Stimulated activated CD4-positive, alpha-beta T cell treated with anti-CD3 and anti-CD28 coated beads, Interleukin-4, amount 100 ng/mL, for 4 hours (primary cell): ENCODE measurements at places on chromosomes 12 and 14.

DNA sequence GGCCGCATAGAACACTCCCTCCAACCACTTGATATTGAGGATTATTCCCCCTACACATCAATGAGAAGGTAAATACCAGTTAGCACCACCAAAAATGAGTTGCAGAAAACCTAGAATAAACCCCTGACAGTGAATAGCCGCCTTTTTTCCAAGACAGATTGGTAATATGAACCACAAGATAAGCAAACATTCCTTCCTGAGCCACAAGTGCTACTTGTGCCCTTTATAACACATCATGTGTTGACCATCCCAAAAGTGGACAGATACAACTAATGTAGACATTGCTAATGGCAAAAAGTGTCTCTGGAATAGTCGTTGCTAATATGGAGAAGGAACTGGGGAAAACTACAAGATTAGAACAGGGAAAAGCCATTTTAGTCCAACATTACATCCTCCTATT is 17.2 kb downstream of the NOXRED1 start:
- DNase-seq: no peak

DNA sequence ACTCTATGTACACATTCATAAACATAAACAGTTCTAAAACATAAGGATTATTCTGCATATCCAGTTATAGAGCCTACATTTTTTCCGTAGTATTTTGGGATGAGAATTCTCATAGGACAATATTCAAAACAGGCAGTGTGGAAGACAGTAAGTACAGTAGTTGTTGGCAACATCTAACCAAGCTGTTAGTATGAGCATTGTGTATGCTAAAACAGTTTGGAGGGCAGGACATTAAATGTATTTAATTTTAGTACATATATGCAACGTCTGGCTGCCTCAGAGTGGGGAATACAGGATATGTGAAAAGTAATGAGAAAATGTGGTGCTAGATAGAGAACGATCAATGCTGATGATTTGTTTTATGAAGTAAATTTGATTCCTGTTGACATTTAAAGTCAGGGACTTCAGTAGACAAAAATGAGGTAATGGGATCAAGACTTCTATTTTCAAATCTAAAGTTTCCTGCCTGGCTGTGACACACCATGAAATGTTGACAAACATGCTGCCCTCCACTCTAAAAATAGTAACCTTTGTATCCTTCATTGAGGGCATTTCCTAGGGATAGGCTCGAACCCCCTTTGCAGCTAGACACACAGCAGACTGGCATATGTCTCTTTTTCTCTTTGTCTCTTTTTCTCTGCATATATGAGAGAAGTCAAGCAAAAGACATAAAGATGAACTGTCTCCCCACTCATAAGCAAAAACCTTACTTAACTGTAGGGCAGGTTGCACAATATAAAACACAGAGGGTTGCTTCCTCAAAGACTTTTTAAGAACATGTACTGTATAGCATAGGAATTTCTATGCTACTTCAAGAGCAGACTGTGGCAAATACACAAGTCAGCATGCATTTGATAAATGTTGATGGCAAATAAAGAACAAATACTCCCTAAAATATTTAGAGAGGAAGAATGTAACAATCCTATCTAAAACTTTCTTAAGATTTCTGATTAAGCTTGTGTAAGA is 75.5 kb upstream of the GTF2A1 start:
- no peak for DNase-seq

- no peak for DNase-seq
These were observed 260.0 kb downstream of the ACSS3 start for GRCh38 chr12:81337886-81338285.

GRCh38 chr14:68393259-68393658 is 399.6 kb downstream of the ZFP36L1 start:
- no peak for DNase-seq

DNA sequence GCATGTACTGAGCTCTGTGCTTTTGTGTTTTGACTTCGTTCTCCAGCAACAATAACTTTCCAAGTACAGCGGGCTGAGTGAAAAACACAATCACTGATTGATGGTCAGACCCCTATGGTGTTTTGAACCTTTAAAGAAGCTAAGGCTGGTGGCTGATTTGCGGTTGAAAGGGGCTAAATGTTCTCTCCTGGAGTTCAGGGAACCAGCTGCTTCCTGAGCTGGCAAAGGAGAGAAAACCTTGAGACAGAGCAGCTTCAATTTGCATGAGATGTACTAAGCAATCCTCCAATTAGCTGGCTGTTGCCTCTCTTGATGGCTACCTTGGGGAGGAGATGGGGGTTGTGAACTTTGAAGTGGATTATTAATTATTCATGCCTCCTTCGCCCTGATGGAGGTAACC is 546.7 kb upstream of the SEL1L start:
- DNase-seq: no peak
